Activated naive CD8-positive, alpha-beta T cell treated with anti-CD3 and anti-CD28 coated beads, Interleukin-2, amount 10 ng/mL, durations not matched to agents 7 days and 5 days (primary cell): ENCODE measurements at places on chromosomes 2 and 18. TPM values are rescaled to one million over a fixed set of nuclear protein-coding genes. Genes with fewer than 3 reads are reported as not detected.

The SPC25 gene
- total RNA-seq = 35.6 TPM

The SLC5A7 gene
- not detected for total RNA-seq

The ZNF396 gene
- 1.9 TPM for total RNA-seq

The FN1 gene
- 0.71 TPM for total RNA-seq

The ARMC9 gene
- total RNA-seq = 2.0 TPM

The UGT1A4 gene
- not detected for total RNA-seq

The POLR1B gene
- total RNA-seq = 27.3 TPM

The PLGLB1 gene
- total RNA-seq = 7.9 TPM

The PECR gene
- total RNA-seq = 28.2 TPM

The PPP1R1C gene
- not detected for total RNA-seq

The CABLES1 gene
- total RNA-seq = 1.4 TPM

The GBX2 gene
- total RNA-seq = not detected

The SPATA3 gene
- not detected for total RNA-seq

The LDAH gene
- 21.8 TPM for total RNA-seq

The TMEM247 gene
- not detected for total RNA-seq
